SK-MEL-5 (cell line): ENCODE measurements at places on chromosomes 5 and 9.

- DNase-seq = no peak
Observed at GRCh38 chr5:157271740-157272271, 5.9 kb downstream of the CYFIP2 start.

- no peak for DNase-seq
Observed at GRCh38 chr5:58456026-58456425, 3.9 kb downstream of the PLK2 start.

GRCh38 chr9:136339173-136339957, 12.0 kb downstream of the GPSM1 start:
- peak; percentile 77 for DNase-seq

- no peak for DNase-seq
Observed at GRCh38 chr9:89854715-89855475, 250.1 kb downstream of the GADD45G start.

- no peak for DNase-seq
Observed at GRCh38 chr9:121888438-121888775, 204.7 kb downstream of the TTLL11 start.

GRCh38 chr9:39588500-39589137, 233.2 kb downstream of the SPATA31A1 start:
- no peak for DNase-seq

DNA sequence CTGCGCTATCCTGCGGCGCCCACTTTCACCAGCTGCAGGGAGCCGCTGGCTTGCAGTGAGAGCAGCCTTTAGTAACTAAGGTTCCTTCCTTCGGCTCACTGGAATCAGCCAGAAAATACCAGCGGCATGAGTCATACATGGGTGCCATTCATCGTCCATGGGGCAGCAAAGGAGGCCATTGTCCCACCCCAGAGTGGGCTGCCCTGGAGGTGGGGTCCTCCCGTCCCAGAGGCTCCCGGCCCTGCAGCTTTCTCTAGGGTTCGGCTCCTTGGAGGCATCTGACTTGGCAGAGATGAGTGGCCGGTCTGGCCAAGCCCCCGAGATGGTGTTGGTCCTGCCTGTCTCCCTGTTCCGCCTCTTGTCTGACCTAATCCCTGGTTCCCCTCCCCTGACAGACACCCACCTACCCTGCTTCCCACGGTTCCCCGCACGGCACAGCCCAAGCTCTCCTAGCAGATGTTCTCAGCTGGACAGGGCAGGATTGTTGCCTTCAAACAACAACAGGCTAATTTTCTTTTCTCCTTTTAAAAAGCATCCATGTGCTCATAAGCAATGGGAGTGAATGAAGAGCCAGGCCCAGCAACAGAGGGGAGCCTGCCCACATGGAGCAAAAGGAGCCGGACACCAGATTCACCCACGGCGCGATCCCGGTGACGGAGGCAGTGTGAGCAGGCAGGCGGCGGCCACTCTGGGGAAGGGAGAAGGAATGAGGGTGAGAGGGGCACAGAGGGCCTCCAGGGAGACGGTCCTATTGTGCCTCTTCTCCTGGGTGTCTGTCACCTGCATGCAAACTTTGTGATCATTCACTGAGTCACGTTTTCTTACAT, 97.0 kb upstream of the COL5A1 start:
- DNase-seq = peak; percentile 60

DNA sequence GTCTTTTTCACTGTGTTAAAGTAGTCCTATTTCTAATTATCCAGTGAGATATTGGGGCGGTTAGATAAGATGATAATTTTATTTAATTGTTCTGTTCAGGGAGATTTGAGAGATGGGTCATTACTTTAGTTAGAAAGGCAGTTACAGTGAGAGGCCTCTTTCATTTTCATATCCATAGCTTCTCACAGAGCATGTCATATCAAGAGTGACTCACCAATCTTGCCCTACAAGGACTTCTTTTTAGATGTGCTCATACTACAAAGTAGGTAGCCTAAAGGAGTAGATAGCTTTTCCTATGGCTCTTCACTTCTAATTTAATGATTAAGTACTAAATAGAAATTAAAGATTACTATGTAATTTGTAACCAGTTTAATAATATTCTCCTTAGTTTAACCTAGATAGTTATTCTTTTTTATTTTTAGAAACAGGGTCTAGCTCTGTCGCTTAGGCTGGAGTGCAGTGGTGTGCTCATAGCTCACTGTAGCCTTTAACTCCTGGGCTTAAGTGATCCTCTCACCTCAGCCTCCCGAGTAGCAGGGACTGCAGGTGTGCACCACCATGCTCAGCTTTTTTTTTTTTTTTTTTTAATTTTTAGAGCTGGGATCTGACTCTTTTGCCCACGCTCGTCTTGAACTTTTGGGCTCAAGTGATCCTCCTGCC, 71.0 kb downstream of the FER start:
- peak; percentile 26 for DNase-seq

DNA sequence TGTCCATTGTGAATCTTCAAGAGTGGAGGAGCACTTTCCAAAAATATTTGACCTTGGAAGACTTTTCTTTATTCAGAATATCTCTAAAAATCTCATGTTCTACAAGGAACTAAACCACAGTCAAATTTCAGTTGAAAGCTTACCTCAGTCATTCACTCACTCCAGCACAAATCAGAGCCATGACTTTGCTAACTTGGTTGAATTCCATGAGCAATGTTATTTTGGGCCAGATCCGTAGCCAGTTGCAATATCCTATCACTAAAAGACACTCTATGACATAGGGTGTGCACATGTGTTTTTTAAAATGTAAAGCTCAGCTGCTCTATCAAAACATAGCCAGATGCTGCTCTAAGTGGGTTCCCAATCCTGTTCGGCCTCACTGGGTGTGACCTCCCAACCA, 156.1 kb upstream of the ANKRD55 start:
- no peak for DNase-seq

- no peak for DNase-seq
Observed at GRCh38 chr5:141908796-141909195, 14.9 kb upstream of the DELE1 start.

GRCh38 chr9:32523910-32524309, 2.1 kb downstream of the RIGI start:
- DNase-seq = no peak

DNA sequence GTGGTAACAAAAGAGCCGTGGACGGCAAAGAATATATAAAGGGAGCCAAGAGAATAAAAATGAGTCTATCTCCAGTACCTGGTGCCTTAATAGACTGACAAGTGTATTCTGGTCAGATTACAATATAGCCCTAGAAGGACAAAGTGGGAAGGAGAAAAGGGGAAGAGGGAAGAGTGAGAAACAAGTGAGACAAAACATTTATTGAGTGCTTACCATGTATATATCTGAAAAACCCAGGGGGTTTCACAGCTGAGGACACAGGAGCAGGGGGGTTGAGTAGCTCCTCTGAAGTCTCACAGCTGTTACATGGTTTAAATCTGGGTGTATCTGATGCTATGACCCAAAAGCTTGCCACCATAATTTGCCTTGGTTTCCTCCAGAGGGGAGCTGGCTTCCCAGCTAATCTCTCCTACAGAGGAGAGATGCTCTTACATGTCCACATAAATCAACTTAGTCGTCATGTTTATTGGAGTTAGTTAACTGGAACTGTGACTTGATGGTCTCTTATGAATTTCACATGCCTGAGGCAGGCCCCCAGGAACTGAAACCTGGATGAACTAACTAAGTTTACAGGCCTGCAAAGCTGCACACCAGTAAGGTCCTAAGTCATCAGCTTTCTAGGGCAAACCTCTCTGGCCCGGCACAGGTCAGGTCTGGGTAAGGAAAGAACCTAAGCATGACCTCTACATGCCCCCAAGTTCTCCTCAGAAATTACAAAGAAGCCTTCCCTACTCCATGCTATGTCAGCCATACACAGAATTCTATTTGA, 15.5 kb downstream of the SIL1 start:
- no peak for DNase-seq

DNA sequence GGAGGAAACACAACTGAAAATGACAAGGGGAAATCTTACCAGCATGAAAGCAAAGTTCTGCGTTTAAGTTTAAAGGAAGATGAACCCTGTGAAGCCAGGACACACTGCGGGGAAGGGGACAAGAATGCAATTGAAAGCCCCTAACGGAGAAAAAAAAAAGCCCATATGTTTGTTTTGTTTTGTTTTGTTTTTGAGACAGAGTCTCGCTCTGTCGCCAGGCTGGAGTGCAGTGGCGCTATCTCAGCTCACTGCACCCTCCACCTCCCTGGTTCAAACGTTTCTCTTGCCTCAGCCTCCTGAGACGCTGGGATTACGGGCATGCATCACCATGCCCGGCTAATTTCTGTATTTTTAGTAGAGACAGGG, 2.9 kb downstream of the STK10 start:
- no peak for DNase-seq

- peak; percentile 82 for DNase-seq
Observed at GRCh38 chr9:112754578-112754977, 4.0 kb downstream of the SNX30 start.

DNA sequence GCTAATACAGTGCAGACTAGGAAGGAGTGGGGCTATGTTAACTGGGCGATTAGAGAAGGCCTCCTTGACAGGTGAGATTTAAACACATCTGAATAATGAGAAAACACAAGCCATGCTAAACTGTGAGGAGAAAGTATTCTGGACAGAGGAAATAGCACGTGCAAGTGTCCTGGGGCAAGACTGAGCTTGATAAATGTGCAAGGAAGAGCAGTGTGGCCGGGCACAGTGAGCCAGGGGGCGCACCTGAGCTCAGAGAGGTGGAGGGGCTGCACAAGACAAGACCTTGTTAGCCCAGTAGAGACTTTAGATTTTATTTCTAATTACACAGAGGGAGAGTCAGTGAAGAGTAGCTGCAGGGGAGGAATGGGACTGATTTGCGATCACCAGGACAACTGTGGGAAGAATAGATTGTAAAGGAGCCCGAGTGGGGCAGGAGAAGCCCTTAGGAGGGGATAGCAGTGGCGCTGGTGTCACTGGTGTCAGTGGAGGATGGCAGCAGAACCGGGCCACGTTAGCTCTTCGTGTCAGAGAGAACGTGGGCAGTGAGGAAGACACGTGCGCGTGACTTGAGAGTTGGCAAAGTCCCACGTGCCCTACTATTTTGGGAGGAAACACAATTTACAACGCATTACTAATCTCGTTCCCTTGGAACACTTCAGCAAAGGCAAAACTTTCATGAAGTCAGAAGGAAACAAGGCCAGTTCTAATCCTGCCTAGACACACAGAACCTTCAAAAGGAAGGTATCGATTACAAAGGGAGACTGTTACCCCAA, 17.9 kb upstream of the C5orf47 start:
- DNase-seq = no peak

DNA sequence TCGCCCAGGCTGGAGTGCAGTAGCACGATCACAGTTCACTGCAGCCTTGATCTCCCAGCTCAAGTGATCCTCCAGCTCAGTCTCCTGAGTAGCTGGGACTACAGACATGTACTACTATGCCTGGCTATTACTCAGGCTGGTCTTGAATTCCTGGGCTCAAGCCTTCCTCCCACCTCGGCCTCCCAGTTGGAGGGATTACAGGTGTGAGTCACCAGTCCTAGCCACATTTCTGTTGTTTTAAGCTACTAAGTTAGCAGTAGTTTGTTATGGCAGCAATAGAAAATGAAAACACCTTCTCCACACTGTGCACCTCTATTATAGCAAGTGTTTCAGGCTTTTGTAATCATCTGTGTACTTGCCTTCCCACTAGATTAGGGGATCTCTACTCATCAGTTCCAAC, 588.9 kb upstream of the TLE4 start:
- no peak for DNase-seq

DNA sequence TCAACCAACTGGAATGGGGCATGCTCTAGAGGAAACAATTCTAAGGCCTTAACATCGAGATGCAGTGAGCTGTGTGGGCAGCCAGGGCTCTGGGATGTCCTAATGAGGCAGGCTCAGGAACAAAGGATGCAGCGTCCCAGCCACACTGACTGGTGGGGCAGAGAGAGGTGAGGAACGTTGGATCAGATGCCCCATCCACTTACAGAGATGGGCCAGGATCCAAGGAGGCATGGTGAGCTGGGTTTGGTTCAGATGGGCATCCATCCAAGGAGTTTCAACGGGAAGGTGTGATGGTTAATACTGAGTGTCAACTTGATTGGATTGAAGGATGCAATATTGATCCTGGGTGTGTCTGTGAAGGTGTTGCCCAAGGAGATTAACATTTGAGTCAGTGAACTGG, 15.5 kb upstream of the MARCHF6 start:
- no peak for DNase-seq

DNA sequence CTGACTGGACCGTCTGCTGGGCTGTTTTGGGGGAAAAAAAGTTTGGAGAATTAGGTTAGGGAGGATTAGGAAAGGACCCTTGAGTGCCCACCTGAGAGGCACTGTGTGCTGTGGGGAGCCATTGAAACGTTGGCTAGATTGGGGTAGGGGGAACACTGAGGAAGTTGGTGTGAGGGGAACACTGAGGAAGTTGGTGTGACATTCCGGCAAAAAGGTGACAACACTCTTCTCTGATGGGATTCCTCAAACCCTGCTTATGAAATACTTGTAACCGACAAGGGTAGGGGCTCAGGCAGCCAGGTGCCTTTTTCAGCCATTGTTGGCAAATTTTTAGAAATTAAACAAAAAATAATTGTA, 1.0 kb downstream of the CYSTM1 start:
- no peak for DNase-seq

GRCh38 chr5:107365320-107366109, 305.2 kb downstream of the EFNA5 start:
- no peak for DNase-seq

DNA sequence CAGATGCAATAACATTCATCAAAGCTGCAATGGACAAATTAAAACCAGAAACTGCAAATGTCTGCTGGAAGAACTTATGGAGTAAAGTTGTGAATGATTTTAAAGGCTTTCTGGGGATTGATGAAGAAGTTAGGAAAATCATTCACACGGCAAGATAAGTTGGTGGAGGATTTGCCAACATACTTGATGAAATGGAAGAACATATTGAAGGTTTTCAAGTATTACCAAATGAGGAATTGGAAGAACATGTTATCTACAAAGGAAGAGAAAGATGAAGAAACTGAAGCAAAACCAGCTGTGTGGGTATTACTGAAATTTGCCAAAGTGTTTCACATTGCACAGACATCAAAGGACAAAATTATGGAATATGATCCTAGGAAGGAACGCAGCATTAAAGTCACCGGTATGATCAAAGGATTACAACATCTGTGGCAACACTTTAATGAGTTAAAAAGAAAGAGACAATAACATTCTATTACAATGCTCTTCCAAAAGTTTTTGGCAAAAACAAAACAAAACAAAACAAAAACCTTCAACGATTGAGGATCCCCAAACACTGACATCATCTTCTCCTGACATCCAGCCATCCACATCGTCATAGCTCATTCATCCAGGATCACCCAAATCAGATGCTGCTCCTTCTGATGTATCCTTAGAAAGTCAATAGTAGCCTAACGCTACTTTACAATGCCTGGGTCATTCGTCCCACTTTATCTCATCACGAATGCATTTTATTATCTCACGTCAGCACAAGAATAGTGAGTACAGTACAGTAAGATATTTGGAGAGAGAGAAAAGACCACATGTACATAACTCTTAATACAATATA, 61.3 kb upstream of the SMC5 start:
- no peak for DNase-seq

GRCh38 chr9:86924206-86924605, 23.1 kb downstream of the GAS1 start:
- DNase-seq = no peak

DNA sequence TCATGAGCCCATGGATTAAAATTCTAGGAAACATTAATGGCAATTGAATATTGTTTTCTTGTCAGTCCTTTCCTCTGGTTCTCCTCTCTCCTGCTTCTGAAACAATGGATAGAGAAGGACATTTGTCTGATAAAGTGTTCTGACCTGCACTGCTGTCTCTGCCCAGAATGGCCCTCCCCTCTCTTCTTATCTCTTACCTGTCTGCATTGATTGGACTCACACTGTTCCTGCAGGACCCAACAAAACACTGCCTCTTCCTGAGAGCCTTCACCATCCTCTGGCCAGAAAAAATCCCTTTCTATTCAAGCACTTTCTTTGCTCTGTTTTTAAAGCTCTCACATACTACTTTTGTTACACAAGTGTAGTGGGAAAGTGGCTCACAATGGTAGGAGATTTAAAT, 143.8 kb upstream of the DHFR start:
- DNase-seq = no peak
